ENCODE measurements at places on chromosomes 11 and 22.

GRCh38 chr11:134432776-134433175 lies 20.7 kb upstream of the B3GAT1 start:
- DNase-seq: no peak

DNA sequence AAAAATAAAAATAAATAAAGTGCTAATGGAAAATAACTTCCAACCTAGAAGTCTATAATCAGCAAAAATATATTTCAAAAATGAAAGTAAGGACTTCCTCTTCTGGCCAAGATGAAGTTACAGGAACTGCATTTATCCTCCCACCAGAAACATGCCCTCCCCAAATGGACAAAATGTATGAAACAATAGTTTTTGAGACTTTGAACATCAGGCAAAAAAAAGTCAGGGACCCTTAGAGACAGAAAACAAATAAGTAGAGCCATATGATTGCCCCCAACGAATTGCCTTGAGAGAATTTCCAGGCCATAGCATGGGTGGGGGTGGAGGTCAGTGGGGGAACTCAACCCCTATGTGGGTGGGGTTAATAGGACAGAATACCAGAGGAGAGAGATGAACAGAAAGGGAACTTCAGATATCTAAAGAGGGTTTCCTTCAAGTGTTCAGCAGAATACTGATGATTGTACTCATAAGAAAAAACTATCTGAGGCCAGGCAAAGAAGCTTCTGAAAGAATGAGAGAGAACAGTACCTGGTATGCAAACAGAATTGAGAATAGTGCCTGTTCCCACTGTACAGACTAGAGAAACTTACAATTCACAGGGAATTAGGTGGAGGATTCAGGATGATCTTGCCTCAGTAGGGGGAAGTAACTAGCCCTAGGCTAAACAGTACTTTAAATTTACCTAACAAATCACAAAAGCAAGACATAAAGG lies 26.6 kb upstream of the IL10RA start:
- DNase-seq: no peak

DNA sequence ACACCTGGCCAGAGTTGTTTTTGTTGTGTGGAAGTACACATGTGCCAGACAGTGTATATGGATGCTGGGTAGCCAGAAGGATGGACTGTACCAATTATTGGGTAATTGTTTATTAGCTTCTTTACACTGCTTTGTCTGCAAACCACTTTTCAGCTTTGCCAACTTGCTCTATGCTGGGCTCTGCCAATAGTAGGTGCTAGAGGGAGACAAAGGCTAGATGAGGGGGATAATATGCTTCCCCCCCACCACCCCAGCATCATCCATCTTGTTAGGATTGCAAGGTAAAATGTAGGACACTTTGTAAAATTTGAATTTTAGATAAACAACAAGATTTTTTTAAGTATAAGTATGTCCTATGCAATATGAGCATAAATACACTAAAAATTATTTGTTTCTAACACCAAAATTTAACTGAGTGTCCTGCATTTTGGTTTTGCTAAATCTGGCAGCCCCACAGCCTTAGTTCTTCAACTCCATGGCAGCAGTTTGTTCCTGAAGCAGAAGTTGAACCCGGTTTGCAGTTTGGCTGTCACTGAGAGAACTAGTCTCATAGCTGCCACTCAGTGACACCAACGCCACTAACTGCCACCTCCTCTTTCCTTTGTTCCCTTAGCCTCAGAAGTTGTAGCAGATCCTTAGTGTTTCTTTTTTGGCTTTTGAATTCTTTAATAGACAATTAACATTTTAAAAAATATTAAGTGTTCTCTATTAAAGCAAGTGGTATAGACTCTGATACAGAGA lies 78.8 kb downstream of the CCDC81 start:
- DNase-seq: no peak

DNA sequence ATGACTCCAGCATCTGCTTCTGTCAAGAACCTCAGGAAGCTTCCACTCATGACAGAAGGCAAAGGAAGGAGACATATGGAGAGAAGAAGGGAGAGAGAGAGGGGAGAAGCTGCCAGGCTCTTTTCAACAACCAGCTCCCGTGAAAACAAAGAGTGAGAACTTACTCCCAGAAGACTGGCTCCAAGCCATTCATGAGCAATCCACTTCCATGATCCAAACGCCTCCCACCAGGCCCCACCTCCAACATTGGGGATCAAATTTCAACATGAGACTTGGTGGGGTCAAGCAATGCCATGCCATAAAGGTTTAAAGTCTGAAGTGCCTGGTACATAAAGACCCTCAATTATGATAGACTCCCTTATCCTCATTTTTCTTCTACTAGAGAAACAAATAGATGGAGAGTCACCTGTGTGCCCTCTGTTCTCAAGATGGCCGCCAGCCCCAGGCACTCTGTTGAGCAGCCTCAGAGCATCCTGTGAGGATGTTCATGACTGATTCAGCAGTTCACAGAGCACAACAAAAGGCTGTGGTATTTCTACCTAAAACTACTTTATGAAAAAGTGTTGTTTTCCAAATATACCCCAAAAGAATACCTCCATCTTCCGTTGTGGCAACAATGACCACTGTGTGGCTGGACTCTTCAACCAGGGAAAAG lies 69.0 kb upstream of the CRTAM start:
- no peak for DNase-seq

DNA sequence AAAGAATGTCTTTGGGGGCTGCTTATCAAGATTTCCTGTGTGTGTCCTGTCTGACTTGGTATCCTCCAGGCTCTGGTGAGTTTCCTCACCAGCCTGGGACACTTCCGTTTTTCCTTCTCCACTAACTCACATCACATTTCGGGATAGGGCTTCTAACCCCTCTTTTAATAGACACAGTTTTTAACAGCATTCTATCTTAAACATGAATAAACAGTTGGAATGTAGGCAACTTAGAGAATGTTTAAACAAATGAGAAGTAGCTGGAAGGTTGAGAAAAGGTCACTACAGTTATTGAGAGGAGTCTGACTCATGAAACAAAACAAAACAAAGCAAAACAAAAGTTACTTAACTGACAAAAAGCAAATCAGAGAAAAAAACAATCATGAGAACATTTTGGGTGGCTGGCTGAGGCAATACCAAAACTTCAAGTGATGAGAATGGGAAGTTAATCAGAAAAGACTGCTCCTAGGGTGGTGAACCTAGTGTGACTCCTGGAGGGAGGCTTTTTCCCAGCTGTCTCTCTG lies 64.7 kb upstream of the CTSC start:
- DNase-seq: no peak

All from cortex of kidney (tissue), 1 donor.